Mesenteric fat pad (tissue), 1 donor: ENCODE measurements at places on chromosomes 6 and 20. TPM values are rescaled to one million over a fixed set of nuclear protein-coding genes. Genes with fewer than 3 reads are reported as not detected.

- no peak for DNase-seq
Observed at GRCh38 chr6:159829526-159829925, 29.4 kb downstream of the PNLDC1 start.

DNA sequence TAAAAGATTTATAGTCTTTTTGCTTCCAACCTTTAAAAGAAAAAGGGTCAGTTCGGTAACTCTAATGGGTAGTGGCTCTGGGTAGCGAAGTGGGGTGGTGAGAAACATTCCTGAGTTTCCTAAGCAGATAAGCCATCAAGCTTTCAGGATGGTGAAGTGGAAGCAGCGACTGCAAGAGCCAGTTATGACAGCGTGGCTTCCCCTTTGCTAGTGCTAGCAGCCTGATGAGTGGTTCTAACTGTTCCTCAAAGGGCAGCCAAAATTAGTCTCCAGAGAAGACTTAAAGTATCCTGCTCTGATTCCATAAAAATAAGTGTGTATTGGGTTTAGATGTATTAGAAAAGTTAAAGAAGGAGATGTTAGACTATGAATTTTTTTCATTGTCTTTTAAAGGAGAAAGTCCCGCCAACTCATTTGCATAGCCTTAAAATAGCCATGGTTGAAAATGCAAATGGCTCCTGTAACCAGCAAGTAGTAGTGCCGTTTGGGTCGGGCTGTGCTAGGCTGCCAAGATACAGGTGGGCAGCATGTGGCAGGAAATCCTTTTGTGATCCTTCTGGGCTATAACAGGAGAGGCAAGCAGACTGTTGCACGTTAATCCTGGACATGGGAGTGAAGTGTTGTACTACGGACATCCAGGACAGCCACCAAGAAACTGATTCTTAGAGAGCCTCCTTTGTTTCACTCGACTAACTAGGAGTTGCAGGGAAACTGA lies 18.0 kb downstream of the ELOVL2 start:
- DNase-seq: no peak

Gene WFDC9
- total RNA-seq: not detected

Gene PACSIN1
- total RNA-seq: not detected

GRCh38 chr20:58131151-58131550 lies 97.3 kb downstream of the ANKRD60 start:
- DNase-seq: peak; percentile 4

DNA sequence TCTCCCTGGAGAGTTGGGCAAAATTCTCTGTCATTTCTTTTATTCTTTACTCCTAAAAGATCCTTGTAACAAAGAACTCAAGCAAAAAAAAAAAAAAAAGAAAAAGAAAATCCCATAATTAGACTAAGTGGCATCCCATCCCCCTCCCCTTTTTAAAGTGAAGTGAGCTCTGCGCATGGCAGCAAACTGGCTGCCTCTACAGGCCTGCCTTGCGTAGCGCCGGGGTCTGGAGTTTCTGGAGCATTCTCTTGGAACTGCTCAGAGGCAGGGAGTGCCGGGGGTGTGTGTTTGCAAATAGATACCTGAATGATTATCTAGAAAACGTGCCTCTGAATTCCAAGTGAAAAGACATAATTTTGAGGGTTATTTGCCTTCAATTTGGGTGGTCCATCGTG lies 48.1 kb downstream of the FOXC1 start:
- no peak for DNase-seq

- DNase-seq: no peak
Observed at GRCh38 chr6:10939840-10940239, 53.0 kb downstream of the SYCP2L start.

- no peak for DNase-seq
Observed at GRCh38 chr6:105907301-105907700, 178.8 kb upstream of the PRDM1 start.

DNA sequence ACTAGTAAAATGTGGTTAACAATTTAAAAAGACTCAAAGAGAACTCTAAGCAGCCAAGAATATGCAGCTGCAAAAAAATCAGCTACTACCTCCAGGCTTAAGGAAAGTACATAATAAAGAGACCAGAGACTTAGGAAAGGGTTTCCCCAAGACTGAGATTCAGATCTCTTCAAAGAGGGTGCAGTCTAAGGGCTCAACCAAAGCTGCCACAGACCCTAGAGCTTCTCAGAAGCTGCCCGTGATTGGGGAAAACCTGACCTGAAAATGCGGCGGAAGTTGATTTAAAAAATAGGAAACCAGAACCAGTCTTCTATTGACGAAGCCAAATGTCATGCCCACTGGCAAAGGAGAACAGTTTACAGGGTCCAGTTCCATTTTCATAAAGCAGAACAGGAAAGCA lies 516.8 kb upstream of the MARCKS start:
- no peak for DNase-seq

Gene PPP1R3G
- total RNA-seq: 1.3 TPM

- DNase-seq: no peak
Observed at GRCh38 chr6:118383924-118384323, 164.2 kb upstream of the PLN start.

GRCh38 chr6:88669475-88669874 lies 293.9 kb downstream of the RNGTT start:
- DNase-seq: no peak

DNA sequence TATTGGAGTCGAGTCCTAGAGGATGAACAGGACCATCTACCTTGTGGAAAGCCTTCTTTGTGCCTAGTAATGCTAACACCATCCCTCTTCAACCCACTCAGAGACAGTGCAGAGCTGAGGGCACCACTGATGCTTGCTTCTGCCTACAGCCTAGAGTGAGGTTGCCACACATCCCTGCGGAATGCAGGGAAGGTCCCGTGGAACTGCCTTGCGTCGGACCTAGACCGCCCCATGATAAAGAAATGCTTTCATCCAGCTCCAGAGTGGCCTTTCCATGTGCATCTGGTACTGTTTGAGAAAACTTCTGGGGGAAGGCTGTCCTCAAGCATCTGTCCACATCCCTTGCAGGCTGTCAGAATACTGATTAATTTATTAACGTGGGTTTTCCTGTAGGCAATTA lies 168.4 kb downstream of the PHACTR1 start:
- no peak for DNase-seq

GRCh38 chr20:52785679-52786078 lies 186.5 kb upstream of the TSHZ2 start:
- DNase-seq: no peak

Gene GRIK2
- total RNA-seq: not detected

DNA sequence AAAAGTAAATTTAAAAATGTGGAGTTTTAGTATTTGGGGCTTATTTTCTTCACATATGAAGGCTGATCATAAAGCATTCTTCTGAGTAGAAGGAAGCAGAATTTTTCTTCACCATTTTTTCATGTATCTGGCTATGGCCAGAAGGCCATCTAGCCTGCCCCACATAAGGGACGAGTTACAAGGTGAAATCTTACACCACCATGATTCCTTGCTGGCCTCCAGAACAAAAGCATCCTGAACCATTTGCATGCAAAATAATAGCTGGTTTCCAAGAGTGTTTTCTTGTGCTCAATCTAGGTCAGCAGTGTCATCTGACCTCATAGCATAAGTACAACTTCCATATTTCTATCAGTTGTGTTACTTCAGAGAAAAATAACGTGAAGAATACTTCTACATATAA lies 93.1 kb downstream of the BMP5 start:
- DNase-seq: no peak

GRCh38 chr20:16490696-16491095 lies 82.6 kb downstream of the KIF16B start:
- no peak for DNase-seq

- no peak for DNase-seq
Observed at GRCh38 chr6:89116702-89117101, 1.2 kb downstream of the SRSF12 start.

- no peak for DNase-seq
Observed at GRCh38 chr6:139016337-139017213, 12.0 kb upstream of the ABRACL start.

GRCh38 chr20:56592817-56593216 lies 36.3 kb upstream of the TFAP2C start:
- no peak for DNase-seq

DNA sequence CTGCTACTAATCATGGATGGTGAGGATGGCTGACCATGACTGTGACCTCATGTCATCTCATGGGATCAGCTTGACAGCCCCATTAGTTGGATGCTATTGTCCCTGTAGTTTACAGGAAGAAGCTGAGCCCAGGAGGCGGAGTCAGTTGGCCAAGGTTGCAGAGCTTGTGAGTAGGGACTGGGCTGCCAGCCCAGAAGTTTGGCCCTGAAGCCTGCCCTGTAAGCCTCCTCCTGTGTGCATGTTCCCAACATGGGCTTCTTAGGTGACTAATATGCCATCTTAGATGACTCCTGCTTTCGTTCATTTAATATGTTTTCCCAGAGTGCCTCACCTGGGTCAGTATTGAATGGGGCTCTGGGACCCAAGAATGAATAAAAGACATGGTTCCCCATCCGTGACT lies 6.9 kb downstream of the EDN3 start:
- no peak for DNase-seq

DNA sequence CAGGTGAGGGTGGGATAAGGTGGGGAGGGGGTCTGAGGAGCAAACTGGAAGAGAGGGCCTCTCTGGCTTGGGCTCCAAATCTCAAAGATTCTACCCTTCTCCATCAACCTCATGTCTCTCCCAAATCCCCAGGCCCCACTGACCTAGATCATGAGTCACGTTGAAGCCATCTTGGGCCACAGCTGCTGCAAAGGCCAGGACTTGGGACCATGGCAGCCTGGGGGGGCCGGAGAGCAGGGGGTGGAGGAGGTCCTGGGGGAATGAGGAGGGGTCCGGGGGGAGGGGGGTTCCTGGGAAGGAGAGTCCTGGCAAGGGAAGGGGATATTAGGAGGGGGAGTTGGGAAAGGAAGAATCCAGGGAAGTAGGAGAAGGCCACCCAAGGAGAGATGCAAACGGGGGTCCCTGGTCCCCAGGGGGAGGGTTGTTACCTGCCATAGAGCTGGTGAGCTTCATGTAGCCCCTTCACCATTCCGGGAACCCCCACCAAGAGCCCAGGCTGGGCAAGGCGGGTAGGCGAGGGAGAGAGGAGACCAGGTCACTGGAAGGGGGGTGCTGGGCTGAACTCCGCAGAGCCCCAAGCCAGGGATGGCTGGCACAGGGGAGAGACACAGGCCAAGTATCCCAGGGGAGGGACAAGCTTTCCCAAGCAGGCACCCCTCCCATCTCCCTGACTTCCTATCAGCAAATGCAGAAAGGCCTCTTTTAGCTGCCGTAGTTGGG lies 12.7 kb downstream of the GGT7 start:
- DNase-seq: peak; percentile 80

DNA sequence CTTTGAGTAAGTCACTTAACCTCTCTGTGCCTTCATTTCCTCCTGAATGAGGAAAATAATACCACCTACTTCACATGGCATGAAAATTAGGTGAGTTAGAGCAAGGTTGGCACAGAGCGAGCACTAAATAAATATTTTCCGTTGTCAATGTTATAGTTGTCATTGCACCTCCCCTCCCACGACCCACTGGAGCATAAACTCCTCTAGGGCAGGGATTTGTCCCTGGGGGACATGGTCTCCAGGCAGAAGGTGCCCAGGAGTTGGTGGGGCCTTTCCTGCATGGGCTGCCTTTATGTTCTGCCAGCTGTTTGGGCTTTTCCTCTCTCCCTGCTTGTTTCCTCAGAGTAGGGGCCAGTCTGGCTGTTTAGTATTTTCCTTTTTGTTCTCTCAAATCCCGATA lies 1.3 kb upstream of the ANGPT4 start:
- peak; percentile 8 for DNase-seq

Gene RAET1G
- 0.51 TPM for total RNA-seq

Gene ATAT1
- 8.4 TPM for total RNA-seq

DNA sequence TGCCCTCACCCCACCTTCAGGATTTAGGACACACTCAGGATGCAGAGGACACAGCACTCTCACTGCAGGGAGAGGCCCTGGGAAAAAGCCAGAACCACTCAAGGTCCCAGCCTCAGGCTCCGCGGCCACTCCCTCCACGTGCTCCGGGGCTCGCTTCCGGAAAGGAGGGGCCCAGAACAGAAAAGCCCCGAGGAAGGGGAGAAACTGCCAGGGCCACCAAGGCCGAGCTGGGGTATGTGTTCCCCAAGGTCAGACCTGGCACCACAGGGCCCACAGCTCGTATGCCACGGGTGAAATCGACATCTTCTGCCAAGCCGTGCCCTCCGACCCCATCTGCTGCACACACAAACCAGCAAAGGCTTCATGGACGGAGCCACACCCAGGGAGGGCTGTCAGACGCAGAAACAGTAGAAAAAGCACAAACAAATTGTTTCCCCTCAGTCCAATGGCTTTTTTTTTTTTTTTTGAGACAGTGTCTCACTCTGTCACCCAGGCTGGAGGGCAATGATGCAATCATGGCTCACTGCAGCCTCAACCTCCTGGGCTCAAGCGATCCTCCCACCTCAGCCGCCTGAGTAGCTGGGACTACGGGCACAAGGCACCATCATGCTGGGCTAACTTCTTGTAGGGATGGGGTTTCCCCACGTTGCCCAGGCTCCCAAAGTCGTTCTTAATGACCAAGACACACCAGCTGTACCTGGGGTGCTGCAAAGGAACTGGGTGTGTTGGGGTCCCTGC lies 33.4 kb downstream of the SLC2A4RG start:
- DNase-seq: no peak

Gene FAM209B
- total RNA-seq: 0.51 TPM

DNA sequence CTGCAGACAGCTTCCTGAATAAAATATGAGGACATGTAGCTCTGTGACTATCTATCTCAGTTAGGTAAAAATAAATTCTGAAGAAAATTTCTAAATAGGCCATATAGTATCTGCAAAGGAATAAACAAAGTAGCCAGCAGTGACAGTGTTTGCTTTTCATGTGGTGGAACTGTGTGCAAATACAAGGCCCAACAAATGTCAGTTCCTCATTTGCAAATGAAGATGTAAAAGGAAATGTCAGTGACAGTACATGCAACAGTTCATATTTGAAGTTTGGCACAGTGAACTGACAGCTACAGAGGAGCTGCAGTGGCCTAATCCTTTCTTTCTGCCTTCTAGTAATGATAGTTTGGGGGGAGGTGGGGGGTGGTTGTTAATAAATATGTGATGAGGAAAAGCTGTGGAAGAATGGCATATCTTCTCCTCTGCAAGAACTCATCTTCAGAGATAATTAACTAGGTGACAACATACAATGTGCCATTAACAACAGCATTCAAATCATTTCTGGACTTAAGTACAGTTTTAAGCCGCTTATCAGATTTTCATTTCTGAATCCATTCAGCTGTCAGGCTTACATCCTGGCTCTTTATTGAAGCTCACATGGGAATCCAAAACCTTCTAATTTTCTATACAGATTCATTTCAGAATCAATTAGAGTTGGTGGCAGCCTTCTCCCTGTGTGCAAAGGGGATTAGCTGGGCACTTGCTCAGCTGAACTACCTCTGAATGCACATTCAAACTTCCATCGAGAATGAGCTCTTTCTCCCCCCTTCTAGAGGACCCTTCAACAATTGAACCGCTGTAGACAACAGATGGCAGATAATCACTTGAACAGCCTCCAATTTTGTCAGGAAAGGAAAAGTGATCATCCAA lies 1059.0 kb upstream of the EPHA7 start:
- no peak for DNase-seq
